ENCODE measurements at places on chromosomes 11 and 22. TPM values are rescaled to one million over a fixed set of nuclear protein-coding genes. Genes with fewer than 3 reads are reported as not detected.

DNA sequence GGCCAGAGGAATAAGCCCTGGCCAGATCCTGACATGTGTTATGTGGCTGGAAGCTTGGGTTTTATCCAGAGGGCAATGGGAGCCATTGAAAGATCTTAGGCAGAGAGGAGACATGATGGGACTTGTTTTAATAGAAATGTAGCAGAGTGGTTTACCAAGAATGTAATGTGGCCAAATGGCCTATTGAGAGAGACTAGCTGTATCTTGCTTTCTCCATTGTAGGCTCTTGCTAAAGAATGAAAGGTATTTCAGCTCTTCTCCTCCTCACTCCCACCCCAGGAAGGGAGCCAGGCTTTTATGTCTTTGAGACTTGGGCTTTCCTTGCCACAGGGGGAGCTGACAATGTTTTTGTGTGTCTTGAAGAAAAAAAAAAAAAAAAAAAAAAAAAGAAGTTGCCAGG lies 82.3 kb downstream of the TRIM29 start:
- DNase-seq, result no peak

- DNase-seq, result no peak
Observed at GRCh38 chr22:40008726-40009291, 14.1 kb downstream of the FAM83F start.

- DNase-seq, result no peak
Observed at GRCh38 chr11:119694334-119694733, 34.7 kb downstream of the NECTIN1 start.

DNA sequence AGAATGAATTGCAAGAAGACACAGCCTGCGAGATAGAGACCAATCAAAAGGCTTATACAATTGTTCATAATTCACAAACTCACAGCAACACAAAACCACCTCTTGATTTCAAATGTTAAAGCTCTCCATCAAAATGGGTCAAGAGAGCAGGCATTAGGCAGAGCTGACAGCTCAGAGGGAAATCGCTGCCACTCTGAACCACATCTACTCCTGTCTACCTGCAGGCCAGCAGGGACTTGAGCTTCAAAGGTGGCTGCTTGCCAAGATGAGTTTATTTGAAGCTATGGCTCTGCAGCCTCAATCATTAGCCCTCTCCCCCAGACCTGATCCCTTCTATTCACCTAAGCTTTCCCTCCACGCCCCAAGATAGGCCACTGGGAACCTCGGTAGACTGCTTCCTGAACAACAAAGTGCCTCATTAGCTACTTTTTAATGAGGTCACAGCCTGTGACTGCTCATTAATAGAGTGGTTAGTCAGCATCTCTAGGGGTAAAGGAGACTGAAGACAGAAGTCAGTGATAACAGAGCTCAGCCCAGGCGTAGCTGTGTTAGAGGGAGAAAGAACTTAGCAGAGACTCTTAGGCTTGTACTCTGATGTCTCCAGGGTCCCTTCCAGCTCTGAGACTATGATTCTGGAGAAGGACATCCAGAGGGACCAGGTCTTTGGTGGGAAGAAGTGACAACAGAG lies 21.2 kb upstream of the OR10A5 start:
- no peak for DNase-seq

DNA sequence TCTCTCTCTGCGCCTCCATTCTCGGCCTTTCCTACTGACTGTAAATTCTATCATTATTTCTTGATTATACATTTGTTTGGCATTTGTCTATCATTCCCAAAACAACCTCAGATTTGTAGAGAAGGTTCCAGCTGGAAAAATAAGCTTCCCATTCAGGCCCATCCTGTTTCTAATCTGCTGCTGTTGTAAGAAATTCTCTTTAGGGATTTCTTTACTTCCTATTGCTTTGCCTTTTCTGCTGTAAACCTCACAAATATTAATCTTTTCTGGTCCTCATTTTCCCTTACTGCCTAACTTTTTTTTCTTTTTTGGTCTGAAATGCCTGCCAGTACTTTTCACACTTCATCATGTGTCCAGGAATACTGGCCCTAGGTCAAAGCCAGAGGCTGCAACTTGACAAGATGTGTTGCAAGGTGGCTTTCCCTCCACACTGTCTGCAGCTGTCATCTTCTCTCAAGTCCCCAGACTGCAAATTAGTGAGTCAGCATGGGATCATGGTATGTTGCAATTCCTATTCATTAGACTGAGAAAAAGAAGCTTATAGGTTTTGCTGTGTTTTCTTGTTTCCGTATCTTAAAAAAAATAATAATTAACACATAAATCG lies 858.7 kb upstream of the CHORDC1 start:
- DNase-seq, result no peak

DNA sequence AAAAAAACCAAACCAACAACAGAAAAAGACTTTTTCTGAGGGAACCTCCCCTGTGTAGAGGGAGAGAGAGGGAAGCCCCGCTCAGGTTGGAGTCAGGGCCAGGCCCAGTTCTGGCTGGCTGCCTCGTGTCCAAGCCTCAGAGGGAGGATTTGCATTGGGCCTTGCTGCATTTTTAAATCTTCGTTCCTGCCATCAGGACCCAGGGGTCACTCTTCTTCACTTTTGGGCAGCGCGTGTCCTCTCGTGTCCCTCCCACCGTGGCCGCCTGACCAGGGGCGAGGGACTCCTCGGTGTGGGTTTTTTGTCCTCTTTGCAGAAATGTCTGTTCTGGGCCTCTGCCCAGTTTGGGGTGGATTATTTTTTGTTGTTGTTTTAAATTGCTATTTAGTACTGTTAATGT lies 57.9 kb downstream of the LRRC74B start:
- DNase-seq, result no peak

GRCh38 chr11:87306262-87306851 lies 268.6 kb downstream of the TMEM135 start:
- DNase-seq, result no peak

DNA sequence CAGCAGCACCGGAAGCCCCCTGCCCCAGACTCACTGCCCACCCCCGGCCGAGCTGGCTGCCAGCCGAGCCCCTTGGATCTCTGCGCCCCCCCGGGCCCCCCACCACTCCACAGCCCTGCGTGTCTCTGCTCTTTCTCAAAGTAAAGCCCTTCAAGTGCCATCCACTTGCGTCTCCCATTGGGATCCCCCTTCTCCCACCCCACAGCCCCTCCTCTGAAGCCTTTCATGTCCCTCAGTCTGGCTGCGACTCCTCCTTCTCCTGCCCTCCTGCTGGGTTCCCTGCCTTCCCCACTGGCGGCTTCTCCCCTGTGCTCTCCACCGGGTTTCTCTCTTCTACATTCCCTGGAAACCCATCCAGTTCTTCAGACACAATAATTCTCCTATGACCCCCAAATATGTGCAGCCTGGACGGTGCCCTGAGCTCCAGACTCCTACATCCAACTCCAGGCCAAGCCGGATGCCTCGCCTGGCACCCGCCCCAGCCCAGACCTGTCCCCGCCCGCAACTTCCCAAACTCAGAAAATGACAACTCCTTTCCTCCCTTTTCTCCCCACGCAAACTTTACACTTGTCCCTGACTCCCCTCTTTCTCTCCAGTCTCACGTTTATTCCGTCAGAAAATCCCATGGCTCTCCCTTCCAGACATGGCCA lies 108.9 kb downstream of the WNT7B start:
- DNase-seq, result no peak

DNA sequence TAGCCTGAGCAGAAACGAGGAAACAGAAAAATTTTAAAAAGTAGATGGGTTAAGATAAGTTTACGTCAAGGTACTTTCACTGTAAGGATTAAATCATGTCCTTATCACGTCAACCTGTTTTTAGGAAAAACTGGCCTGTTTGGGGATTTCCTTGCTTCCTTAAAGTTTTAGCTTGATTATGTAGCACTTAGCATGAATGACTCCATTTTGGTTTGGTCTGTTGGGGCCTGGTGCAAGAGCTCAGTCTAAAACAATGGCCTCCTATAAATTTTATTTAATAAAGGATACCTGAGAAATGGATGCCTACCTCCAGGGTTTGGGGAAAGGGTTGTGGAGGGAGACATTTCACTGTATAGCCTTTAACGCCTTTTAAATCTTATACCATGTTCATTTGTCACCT lies 33.2 kb upstream of the CSTF3 start:
- no peak for DNase-seq

- DNase-seq, result no peak
Observed at GRCh38 chr11:29627541-29627940, 389.3 kb downstream of the KCNA4 start.

GRCh38 chr11:134425413-134425812 lies 13.4 kb upstream of the B3GAT1 start:
- DNase-seq, result no peak

GRCh38 chr22:33803371-33804282 lies 116.6 kb downstream of the LARGE1 start:
- no peak for DNase-seq

OR4P4 gene
- total RNA-seq, result not detected

SLC5A1 gene
- not detected for total RNA-seq

OR6A2 gene
- 0.53 TPM for total RNA-seq

All from activated T-helper 2 cell treated with anti-CD3 and anti-CD28 coated beads, Interferon-gamma antibody, Interleukin-2, Interleukin-4, amounts not matched to agents 10 μg/mL and 5 μg/mL and 100 μg/mL, durations not matched to agents 14 hours and 24 hours and 36 hours (primary cell).